Stimulated activated CD8-positive, alpha-beta memory T cell treated with anti-CD3 and anti-CD28 coated beads, Interleukin-15, amount 100 ng/mL, for 1 hour (primary cell): ENCODE measurements at places on chromosomes 12 and 14.

GRCh38 chr14:103436533-103436932 is 51.3 kb downstream of the MARK3 start:
- no peak for DNase-seq

DNA sequence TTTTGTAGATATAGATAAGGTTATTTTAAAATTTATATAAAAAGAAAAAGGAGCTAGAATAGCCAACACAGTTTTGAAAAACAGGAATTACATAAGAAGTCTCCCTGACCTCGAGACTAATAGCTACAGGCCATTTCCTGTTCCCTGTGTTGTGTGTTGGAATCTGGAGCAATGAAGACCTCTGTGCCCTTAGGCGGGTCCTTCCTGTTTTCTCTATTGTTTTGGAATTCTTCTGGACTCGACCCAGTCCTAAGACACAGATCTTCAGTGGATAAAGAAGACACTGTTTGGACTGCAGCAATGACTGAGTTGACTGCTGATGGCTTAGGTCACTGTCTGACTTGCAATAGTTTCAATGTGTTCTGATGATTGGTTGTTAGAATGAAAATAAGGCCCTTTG is 26.2 kb downstream of the SNRPF start:
- no peak for DNase-seq

DNA sequence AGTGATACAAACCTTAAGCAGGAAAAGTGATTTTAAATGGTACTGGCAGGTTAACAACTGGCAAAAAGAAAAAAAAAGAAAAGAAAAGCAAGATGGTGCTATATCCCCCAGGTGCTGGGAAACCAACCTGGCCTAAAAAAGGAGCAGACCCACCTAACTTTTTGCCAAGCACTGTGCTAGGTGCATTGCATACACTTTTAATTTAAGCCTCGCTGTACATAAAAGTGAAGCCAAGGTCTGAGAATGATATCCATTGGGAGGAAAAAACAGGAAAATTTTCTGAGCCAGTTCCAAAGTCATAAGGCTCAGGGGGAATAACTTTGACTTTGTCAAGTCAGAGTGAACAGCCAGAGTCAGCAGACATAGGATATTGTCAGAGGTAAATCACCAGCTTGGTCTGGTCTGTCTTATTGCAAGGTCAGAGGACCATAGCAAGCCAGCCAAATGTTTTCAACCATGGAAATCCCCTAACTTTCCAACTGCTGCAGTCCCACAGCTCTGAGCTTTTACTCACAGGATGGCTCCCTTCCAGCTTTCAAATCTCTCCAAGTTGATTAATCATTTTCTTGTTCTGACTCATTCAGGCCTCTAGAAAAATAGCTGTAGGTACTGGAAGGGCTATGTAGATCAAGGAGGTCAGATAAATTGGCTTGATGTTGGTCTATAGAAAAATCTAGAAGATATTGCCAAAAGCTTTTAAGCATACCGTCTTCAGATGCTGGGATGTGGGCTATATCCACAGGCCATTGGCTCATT is 412.9 kb downstream of the RAD51B start:
- DNase-seq: no peak

DNA sequence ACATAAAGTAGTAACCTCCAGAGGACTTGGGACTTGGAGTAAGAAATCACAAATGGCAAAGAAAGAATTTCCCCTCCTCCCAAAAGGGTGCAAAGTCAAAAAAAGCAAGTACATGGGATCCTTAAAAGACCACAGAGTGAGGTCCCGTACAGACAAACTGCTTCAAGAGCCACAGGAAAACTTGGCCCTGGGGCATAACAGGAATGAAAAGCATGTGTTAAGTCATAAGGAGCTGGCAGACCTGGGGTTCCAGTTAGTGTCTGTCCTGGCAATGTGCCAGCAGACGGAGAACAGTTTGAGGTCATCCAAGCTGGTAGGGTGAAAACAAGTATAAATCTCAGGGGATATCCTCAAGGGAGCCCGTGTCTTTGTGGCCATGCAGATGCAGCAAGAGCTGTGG is 73.2 kb downstream of the HSD17B6 start:
- DNase-seq: no peak

GRCh38 chr12:100959481-100959880 is 164.9 kb downstream of the ANO4 start:
- no peak for DNase-seq

GRCh38 chr12:101671833-101672232 is 25.6 kb upstream of the CHPT1 start:
- DNase-seq: no peak

DNA sequence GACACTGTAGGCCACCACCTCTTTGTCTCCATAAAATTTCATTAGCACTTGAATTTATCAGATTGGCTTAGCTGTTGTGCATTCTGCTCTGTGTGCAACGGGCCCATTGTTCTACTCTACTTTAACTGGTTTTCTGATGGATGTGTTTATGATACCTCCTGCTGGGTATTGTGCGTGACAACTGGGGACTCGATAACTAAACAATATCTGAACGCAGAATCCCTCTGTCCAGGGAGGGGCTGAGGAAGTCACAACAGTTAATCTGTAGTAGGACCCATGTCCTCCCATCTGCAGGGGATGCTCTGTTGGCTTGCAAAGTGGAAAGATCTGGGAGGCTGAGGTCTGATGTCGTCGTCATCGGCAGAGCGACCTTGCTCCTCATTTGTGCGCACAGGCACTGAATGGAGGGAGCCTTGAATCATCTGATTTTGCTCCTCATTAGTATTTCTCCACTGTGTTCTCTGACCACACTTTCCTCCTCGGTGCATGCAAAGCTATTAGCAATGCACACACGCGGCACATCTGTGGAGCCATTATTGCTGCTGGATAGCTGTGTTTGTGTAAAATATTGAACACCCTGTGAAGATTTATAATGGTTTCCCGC is 422.5 kb downstream of the NRXN3 start:
- DNase-seq: no peak

GRCh38 chr12:15562263-15562662 is 226.9 kb downstream of the EPS8 start:
- DNase-seq: no peak

- no peak for DNase-seq
Measured at GRCh38 chr14:104559028-104559803, 20.3 kb upstream of the C14orf180 start.

DNA sequence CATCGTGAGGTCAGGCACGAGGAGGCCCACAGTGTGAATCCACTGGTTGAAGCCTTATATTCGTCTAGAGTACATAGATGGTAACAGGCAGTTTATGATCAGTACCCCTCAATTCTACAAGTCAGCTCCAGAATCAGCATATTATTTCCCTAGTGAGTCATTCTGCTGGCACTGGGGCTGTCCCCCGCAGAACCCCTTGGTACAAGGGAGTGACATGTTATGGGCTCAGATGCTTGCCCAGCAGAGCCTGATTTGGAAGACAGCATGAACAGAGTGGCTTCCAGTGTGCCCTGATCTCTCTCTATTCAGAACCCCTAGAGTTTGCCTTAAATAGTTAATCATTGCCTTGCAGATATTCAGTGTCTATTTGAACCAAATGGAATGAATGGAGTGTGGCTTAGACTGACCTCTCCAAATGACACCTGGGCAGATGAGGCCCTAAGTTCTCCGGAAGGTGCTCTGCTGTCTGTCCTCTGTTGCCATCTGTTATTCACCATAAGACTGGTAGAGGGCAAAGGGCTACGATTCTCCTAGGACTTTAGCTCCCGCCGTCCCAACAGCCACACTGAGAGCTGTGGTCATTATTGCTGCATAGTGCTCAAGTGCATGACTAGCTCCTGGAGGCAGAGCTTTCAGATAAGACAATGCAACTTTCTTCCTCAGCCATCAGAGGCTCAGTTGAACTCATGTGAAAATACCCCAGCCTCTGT is 41.1 kb downstream of the CACNA2D4 start:
- no peak for DNase-seq

DNA sequence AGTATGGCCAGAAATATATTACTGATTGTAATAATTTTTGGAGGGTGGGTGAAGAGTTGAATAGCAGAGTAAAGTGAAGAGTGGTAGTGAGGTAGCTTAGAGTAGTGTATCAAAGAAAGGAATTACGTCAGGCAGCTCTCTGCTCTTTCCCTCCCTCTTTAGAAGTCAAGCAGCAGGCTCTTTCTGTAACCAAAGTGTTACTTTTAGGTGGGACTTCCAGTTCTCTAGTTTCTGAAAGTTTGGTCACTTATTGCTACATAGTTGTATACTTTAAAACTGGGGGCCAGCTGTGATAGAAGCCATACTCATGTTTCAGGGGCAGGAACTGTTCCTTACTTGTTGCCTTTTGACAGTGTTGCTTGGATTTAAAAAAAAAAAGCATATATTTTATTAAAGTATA is 30.6 kb downstream of the ATF7IP start:
- DNase-seq: no peak

DNA sequence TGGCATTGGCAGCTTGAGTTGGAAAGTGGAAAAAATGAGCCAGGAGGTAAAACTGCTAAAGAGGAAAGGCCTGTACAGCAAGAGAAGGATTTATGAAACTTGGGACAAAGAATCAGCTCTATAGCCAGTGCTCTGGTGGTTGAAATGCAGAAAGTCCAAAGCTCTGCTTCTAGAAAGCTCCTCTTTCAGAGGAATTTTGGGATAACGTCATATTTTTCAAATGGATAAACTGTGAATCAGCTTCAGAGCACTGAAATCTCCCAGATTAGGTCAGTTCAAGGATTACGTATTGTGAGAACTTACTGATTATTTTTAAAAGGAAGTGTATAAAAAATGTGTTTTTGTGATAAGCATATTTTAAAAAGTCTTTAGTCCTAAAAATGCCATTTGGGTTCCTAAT is 203.1 kb upstream of the CNOT2 start:
- DNase-seq: no peak

DNA sequence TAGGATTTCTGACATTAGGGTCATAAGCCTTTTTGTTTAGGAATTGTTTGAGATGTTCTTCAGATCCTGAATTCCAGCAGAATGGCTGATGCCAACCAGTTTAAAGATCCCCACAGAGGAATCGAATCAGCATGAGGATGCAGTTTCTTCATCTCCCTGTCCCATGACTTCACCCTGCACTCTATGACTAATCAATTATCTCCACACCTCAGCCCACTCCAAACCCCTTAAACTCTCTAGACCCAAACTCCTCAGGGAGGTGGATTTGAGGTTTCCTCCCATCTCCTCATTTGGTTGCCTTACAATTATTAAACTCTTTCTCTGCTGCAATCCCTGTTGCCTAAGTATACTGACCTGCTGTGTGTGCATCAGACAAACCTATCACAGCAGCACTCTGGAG is 86.5 kb upstream of the CRY1 start:
- no peak for DNase-seq

- no peak for DNase-seq
Measured at GRCh38 chr12:46492471-46493085, 120.0 kb upstream of the SLC38A2 start.
